CD8-positive, alpha-beta memory T cell (primary cell): ENCODE measurements at places on chromosomes 7 and 10.

GRCh38 chr7:16089801-16090200 is 331.5 kb downstream of the CRPPA start:
- DNase-seq, result no peak

- DNase-seq, result no peak
Observed at GRCh38 chr10:72904806-72905205, 11.3 kb downstream of the OIT3 start.

DNA sequence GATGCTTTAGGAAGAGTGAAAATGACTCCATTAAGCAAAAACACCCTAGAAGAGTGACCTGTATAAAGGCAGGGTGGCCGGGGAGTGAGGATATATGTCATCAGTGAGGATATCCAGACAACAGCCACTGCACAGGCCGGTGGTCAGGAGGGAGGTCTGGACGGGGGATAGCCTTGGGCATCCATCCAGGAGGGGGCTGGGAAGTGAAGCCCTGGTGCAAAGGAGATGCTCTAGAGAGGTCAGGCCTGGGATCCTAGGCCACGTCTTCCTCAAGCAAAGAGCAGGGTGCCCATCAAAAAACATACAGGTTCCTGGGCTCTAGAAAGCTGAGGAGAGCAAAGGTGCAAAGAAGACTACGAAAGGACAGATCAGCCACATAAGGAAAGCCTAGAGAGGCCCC is 25.6 kb downstream of the FAM171A1 start:
- DNase-seq, result no peak

DNA sequence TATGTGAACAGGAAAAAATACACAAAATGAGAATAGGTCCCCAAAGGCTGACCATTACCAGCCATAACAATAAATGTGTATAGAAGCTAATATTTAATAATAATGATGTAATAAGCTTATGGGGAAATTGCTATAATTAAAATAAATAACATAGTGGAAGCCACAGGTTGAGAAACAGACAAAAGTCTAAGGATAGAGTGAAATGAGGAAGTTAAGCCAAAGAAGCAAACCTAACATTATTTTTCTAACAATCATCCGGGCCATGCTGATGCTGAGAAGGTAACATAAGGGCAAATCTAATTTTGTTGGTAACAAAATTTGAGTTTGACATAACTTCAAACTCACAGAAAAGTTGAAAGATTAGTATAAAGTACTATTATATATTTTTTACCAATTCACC is 115.9 kb downstream of the MICU1 start:
- DNase-seq, result no peak
